ENCODE measurements at places on chromosomes 6 and 20.

GRCh38 chr6:4101298-4101697, 22.4 kb upstream of the FAM217A start:
- DNase-seq: no peak

GRCh38 chr6:168272415-168273325, 46.9 kb downstream of the DACT2 start:
- no peak for DNase-seq

DNA sequence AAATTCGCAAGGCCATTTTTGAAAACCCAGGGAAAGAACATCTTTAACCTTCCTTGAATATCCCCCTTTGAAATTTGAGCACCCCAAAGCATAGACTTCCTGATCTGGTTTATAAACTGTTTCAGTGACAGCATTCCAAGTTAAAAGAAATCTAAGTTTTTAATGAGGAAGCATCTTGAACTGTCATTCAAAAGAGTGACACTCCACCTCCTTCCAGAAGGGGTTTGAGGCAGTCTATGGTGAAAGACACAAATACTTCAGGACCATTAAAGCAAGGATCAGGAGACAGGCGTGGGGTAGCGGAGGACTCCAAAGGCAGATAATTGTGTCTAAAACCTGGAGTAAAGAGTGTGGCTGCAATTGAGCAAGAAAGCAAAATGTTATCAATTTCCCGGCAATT, 691 bp downstream of the GHRH start:
- no peak for DNase-seq

GRCh38 chr6:43739642-43740091, 30.3 kb upstream of the VEGFA start:
- no peak for DNase-seq

GRCh38 chr6:150755042-150755441, 110.5 kb upstream of the MTHFD1L start:
- no peak for DNase-seq

- no peak for DNase-seq
Measured at GRCh38 chr6:112036088-112036637, 17.7 kb upstream of the CCN6 start.

DNA sequence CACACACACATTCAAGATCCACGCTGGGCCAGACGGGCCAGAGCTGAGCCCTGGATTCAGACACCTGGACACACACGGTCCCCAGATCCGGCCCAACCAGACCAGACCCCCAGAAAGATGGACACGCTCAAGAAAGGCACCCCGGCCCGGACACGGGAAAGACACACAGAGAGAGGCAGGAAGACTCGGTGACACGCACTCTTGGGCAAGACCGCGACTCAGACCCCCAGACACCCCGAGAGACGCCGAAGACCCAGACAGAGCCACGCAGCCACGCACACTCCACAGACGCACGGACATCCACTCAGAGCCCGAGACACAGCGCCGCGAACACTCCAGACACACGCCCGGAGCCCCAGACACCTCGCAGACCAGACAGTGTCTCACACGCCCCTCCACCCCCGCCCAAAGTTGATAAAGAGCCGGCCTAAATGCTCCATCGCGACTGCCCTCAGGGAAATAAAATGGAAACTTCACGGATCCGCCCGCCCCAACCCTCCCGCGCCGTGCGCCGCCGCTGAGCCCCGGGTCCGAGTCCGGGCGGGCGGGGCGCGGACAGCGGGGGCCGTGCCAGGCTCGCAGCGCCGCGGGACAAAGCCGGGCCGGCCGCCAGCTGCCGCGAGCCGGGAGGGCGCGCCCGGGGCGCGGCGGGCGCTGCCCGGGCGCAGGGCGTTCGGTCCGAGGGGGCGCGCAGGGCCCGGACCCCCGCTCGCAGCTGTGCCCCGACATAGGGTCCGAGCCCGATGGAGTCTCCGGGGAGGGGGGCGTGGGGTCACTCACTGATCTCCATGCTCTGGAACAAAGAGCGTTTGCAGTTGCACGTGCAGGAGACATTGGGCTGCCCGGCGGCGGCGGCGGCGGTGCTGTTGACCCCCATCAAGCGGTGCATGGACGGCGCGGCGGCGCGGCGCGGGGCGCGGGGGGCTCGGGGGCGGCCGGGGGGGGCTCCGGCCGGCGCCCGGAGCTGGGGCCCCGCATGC, 831 bp downstream of the PMEPA1 start:
- no peak for DNase-seq

GRCh38 chr6:156390621-156391020, 386.6 kb upstream of the ARID1B start:
- no peak for DNase-seq

DNA sequence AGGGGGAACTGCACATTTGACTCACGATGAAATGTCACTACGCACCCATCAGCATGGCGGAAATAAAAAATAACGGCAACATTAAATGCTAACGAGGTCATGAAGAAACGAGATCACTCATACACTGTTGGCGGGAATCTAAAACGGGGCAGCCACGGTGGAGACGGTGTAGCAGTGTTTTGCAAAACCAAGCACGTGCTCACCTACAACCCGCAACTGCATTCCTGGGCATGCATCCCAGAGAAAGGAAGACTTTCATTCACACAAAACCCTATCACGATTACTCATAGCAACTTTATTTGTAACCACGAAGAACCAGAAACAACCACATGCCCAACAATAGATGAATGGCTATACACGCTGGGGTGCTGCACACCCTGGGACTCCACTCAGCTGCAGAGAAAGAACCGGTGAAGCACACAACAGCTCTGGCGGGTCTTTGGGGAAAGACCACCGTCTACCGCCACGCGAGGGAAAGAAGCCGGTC, 77.0 kb downstream of the YTHDF1 start:
- no peak for DNase-seq

DNA sequence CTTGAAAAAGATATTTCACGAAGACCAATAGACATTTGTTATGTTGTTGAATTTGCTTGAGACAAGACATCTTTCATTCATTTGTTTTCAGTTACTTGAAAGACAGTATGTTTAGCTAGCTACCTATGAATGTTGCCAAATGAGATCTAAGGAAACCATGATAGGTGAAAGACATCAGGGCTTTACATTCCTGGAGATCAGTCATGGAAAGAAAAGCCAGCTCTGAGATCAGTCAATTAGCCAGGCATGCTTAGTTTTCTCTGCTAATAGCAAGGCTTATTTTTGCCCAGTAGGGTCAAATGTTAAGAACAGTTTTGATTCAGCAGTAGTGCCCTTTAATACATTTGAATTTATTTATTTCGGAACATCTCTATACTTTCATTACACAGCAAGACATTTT, 116.5 kb upstream of the EDN1 start:
- DNase-seq: no peak

- no peak for DNase-seq
Measured at GRCh38 chr6:70160276-70160675, 142.6 kb downstream of the COL9A1 start.

GRCh38 chr6:34791164-34791700, 651 bp upstream of the BLTP3A start:
- no peak for DNase-seq

GRCh38 chr6:76633259-76633658, 560.8 kb upstream of the IMPG1 start:
- no peak for DNase-seq

GRCh38 chr6:24565196-24565595, 70.4 kb downstream of the ALDH5A1 start:
- DNase-seq: no peak

DNA sequence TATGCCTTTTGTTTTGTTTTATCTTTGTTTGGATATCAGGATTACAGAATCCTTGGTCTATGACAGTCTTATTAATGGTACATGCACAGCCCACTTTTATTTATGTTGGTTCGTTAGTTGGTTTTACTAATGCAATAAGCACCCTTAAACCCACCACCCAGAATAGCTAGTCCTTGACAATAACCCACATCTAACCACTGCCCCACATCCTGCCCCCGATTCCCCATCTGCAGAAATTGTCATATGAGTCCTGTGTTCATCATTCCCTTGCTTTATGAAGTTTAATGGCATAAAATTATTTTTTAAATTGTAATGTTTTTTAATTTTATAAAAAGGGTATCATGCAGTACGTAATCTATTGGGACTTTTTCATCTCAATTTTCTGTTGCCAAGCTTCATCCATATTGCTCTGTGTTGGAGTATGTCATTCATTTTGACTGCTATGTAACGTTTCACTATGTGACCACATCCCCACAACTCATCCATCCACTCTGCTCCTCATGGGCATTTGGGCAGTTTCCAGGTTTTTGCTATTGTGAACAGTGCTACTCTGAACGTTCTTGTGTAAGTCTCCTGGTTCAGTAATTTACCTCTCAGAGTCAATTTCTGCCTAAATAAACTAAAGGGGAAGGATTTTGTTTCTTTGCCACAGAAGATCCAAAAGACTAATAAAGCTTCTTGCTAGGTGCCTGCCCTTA, 150.4 kb downstream of the MRPL14 start:
- DNase-seq: no peak

GRCh38 chr6:41683273-41683522, 44.9 kb downstream of the MDFI start:
- no peak for DNase-seq

DNA sequence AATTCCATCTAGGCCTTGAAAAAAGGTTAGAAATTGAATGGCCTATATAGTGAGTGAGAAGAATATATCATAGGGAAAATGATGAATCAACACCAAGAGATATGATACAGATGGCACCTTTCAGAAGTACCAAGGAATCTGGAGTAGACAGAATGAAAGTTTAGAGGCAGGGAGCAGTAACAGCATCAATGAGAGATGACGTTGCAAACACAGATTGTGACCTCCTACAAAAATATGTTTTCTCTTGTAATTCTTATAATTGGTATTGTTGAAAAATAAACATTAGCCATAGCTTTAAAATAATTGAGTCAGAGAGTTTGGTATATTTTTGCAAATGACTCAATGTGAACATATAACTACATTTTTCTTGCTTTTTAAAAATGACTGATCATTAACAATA, 1223.1 kb upstream of the GJE1 start:
- DNase-seq: no peak

DNA sequence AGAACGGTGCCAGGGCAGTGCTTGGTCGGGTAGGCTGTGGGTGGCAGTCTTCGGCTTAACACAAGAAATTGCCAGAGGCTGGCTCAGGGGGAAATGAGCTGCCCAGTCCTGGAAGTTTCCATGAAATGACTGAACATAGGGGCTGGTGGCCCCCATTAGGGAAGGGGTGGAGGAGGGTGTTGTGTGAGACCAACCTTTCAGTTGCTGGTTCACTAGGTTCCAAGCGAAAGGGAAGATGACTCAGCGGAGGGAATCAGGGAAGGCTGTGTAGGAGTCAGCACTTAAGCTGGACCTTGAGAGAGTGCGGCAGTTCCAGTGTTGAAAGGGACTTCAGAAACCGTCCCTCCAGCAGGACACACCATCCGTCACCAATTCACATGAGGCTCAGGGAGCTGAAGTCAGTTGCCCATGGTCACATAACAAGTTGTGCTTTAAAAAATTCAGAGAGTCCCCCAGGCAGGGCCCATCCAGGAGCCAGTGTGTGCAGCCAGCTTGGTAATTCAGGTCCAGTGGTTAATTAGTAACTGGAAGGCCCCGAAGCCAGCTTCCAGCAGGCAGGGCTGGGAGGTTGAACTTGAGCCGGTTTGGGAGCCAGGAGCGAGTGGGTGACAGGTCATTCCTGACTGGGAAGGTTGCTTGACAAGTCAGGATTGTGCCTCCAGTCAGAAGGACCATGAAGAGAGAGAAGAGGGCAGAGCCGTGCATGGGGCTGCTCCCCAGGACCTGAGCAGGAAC, at the start of gene SGK2:
Gene SGK2, plus strand, starts transcription at position 616 of the 735 bp plus-strand sequence. CDS start 7,469 bp downstream, outside the sequence.
- no peak for DNase-seq

DNA sequence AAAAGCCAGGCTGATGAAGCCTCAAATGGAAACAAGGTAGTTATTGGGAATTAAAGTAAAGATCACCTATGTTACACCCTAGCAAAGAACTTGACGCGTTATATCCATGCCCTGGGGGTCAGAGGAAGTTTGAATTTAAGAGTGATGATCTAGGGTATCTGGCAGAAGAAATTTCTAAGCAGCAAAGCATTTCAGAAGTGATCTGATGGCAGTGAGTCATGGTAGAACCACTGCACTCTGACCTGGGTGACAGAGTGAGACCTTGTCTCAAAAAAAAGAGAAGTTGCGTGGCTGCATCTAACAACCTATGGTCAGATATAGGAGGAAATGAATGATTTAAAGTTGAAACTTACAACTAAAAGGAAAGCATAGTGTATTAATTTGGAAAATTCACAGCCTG, 45.2 kb downstream of the SCP2D1 start:
- DNase-seq: no peak

DNA sequence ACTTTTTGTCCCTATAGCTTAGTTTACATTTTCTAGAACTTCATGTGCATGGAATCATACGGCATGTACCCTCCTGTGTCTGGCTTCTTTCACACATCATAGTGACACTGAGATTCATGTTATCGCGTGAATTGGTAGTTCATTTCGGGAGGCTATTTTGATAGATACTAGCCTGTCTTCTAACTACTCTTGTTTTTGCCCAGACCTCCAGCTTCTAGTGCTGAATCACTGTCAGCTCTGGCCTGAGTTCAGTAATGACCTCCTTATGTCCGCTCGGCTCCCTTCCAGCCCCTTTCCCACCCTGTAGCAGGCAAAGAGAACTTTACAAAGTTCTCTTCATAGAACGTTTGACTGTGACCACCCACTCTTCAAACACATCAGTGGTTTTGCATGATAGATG, 14.1 kb downstream of the MYBL2 start:
- DNase-seq: no peak

GRCh38 chr6:138873191-138873590, 77.3 kb downstream of the ECT2L start:
- no peak for DNase-seq

GRCh38 chr20:37506152-37506725, 14.8 kb upstream of the NNAT start:
- no peak for DNase-seq

- no peak for DNase-seq
Measured at GRCh38 chr6:10624836-10625235, 69.6 kb downstream of the C6orf52 start.

DNA sequence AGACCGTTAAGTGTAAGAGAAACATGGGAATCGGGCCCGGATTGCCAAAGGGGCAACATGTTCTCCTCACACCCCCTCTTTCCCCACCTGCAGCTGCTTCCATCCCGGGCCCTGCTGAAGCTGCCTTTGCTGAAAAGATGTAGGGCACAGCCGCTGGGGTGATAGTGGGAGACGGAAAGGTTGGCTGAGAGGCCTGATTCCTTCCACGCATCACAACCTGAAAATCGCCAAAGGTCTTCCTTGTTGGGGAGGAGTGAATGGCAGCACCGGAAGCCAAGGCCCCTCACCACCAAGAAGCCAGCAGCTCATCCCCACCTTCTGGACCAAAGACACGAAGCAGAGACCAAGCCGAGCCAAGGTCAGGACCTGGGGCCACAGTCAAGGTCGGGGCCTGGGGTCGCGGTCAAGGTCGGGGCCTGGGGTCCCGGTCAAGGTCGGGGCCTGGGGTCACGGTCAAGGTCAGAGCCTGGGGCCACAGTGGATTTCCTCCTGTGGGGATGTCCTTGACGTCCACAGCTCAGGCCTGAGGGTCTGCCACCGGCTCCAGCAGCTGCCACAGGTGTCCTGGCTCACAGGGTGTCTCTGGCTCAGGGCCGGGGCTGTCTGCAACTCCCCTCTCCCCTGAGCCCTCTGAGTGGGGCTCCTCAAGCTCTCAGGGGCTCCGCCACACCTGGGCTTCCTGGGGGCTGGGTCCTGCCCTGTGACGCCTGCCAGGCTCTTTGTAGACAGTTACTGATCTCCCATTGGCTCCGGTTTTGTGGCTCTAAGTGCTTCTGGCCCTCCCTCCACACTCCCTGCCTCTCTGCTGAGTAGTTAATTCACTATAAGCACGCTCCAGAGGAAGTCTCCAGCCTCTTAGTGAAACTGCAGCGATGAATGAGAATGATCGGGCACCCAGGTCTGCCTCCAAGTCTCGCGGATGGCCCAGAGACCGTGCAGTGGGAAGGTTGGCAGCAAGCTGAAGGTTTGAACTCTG, 5.5 kb upstream of the CHRNA4 start:
- DNase-seq: no peak

Measured in thoracic aorta (tissue), 2 donors.